ENCODE measurements at places on chromosomes 4 and X.

DNA sequence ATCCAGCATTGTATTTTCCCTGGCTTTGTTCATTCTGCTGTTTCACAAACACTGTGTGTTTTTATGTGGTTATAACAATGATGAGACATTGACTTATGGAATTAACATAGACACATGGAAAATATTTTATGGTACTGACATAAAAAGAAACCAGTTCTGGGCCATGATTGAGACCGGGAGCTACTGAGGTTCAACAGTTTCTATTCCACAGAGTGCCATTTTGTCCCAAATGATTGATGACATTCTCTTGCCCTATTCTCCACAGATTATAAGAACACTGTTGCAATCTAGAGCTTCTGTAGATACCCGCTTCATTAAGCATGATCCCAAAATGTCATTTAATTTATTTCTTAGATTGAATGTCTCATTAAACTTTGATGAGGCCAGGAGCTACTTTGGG lies 326.8 kb downstream of the RPA4 start:
- no peak for DNase-seq

GRCh38 chrX:131366407-131366806 lies 77.3 kb upstream of the IGSF1 start:
- no peak for DNase-seq

GRCh38 chr4:184856277-184856609 lies 30.5 kb upstream of the ACSL1 start:
- DNase-seq, result no peak

- DNase-seq, result no peak
Observed at GRCh38 chr4:52197306-52197705, 146.2 kb downstream of the SPATA18 start.

- no peak for DNase-seq
Observed at GRCh38 chr4:84145176-84145575, 353.9 kb downstream of the NKX6-1 start.

- DNase-seq, result no peak
Observed at GRCh38 chr4:85966373-85966772, 393.5 kb downstream of the MAPK10 start.

- no peak for DNase-seq
Observed at GRCh38 chrX:30995060-30995700, 76.7 kb downstream of the FTHL17 start.

DNA sequence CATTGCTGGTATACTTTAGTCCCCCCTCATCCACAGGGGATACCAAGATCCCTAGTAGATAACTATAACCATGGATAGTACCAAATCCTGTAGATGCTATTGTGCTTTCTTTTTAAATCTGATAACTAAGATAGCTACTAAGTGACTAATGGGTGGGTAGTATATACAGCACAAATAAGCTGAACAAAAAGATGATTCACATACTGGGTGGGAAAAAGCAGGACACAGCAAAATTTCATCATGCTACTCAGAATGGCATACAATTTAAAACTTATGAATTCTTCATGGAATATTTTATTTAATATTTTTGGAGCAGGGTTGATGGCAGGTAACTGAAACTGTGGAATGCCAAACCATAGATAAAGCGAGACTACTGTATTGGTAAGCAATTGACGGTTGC lies 161.6 kb downstream of the IL15 start:
- DNase-seq, result no peak

All from effector CD4-positive, alpha-beta T cell (primary cell).